A549 treated with GW870086 at 1 μM for 4 hours (cell line): ENCODE measurements at places on chromosomes 3 and 15. TPM values are rescaled to one million over a fixed set of nuclear protein-coding genes. Genes with fewer than 3 reads are reported as not detected.

Gene KCNAB1
- not detected in 5 replicates for total RNA-seq

Gene FBXW12
- total RNA-seq, result not detected in 5 replicates

Gene GRAMD1C
- 0.47 to 1.2 TPM (median 0.96 TPM) in 5 replicates for total RNA-seq

Gene TMCO5A
- not detected in 5 replicates for total RNA-seq

Gene CXCR6
- total RNA-seq, result not detected in 5 replicates

Gene MITF
- total RNA-seq, result 5.1 to 9.8 TPM (median 7.8 TPM) in 5 replicates

Gene SERINC4
- total RNA-seq, result not detected in 5 replicates

Gene FOXL2
- total RNA-seq, result 2.7 to 4.8 TPM (median 4.5 TPM) in 5 replicates

Gene PDZRN3
- total RNA-seq, result not detected in 5 replicates

Gene SLC6A1
- total RNA-seq, result 0.03 TPM in 1 of 5 replicates, not detected in the others

Gene ST3GAL6
- total RNA-seq, result 0.50 to 1.1 TPM (median 0.81 TPM) in 5 replicates

Gene TMEM158
- 9.5 to 15.3 TPM (median 12.9 TPM) in 5 replicates for total RNA-seq

Gene UCN2
- total RNA-seq, result 8.0 to 10.3 TPM (median 8.5 TPM) in 5 replicates

Gene C3orf22
- total RNA-seq, result not detected in 5 replicates

Gene GNAT1
- total RNA-seq, result not detected in 5 replicates

Gene RPP25
- 22.1 to 29.5 TPM (median 27.1 TPM) in 5 replicates for total RNA-seq

Gene TMIE
- 0.13 to 0.28 TPM (median 0.22 TPM) in 5 replicates for total RNA-seq

Gene OR5H6
- not detected in 5 replicates for total RNA-seq

Gene LIPH
- 4.9 to 8.3 TPM (median 5.6 TPM) in 5 replicates for total RNA-seq

Gene TFRC
- 81.1 to 102 TPM (median 98.7 TPM) in 5 replicates for total RNA-seq

Gene SCAMP5
- total RNA-seq, result 10.1 to 14.2 TPM (median 12.0 TPM) in 5 replicates

Gene HIGD2B
- not detected in 5 replicates for total RNA-seq

Gene OSBPL10
- 14.5 to 23.1 TPM (median 22.9 TPM) in 5 replicates for total RNA-seq

Gene CELSR3
- total RNA-seq, result 3.1 to 4.8 TPM (median 4.0 TPM) in 5 replicates

Gene CCRL2
- total RNA-seq, result 0.09 to 0.15 TPM in 2 of 5 replicates, not detected in the others

Gene CA12
- 187 to 225 TPM (median 211 TPM) in 5 replicates for total RNA-seq

Gene MCTP2
- total RNA-seq, result not detected in 5 replicates

Gene ZNF717
- total RNA-seq, result 2.2 to 3.0 TPM (median 2.5 TPM) in 5 replicates

Gene SEMA3G
- total RNA-seq, result 0.08 to 0.13 TPM (median 0.13 TPM) in 5 replicates

Gene ZIC4
- not detected in 5 replicates for total RNA-seq

Gene PP2D1
- not detected in 5 replicates for total RNA-seq

Gene TRH
- not detected in 5 replicates for total RNA-seq

Gene CEMIP
- 1.3 to 1.7 TPM (median 1.4 TPM) in 5 replicates for total RNA-seq

Gene SIDT1
- total RNA-seq, result 0.43 to 1.1 TPM (median 0.80 TPM) in 5 replicates

Gene TRIM42
- not detected in 5 replicates for total RNA-seq

Gene ALG1L2
- not detected in 5 replicates for total RNA-seq

Gene GOLGA8G
- not detected in 5 replicates for total RNA-seq

Gene ZSCAN2
- 12.8 to 15.6 TPM (median 14.4 TPM) in 5 replicates for total RNA-seq

Gene SI
- not detected in 5 replicates for total RNA-seq

Gene DBR1
- 11.7 to 13.4 TPM (median 12.9 TPM) in 5 replicates for total RNA-seq

Gene GATM
- 1.9 to 3.5 TPM (median 2.6 TPM) in 5 replicates for total RNA-seq

Gene GASK1A
- total RNA-seq, result not detected in 5 replicates

Gene VEPH1
- 0.31 to 1.0 TPM (median 0.61 TPM) in 5 replicates for total RNA-seq

Gene SEC22A
- 17.5 to 23.8 TPM (median 18.7 TPM) in 5 replicates for total RNA-seq

Gene MRAS
- 7.1 to 11.4 TPM (median 9.2 TPM) in 5 replicates for total RNA-seq

Gene C3orf20
- 0.05 TPM in 1 of 5 replicates, not detected in the others for total RNA-seq

Gene FAM174B
- total RNA-seq, result 7.4 to 9.2 TPM (median 8.2 TPM) in 5 replicates

Gene TP63
- total RNA-seq, result 0.11 to 0.29 TPM (median 0.21 TPM) in 5 replicates

Gene COLQ
- 0.23 to 0.65 TPM (median 0.26 TPM) in 5 replicates for total RNA-seq

Gene TMC3
- not detected in 5 replicates for total RNA-seq

Gene FNDC3B
- total RNA-seq, result 22.6 to 36.6 TPM (median 33.4 TPM) in 5 replicates

Gene CCDC54
- total RNA-seq, result not detected in 5 replicates
